SJSA1 (cell line): ENCODE measurements at places on chromosomes 7 and 10. TPM values are rescaled to one million over a fixed set of nuclear protein-coding genes. Genes with fewer than 3 reads are reported as not detected.

- H3K4me3 ChIP-seq, result no peak overlapping the region
- H3K27ac ChIP-seq, result 0 out of 2 replicates have a peak overlapping the region, but pooled peaks have one; percentile 5
- H3K36me3 ChIP-seq, result peaks cover 28% of the 10 kb centered on the region
- peaks cover 37% of the 10 kb centered on the region for H3K4me1 ChIP-seq
- H3K27me3 ChIP-seq, result no peaks in the 10 kb centered on the region
These were observed 28.9 kb downstream of the BAG3 start for GRCh38 chr10:119680050-119680449.

DNA sequence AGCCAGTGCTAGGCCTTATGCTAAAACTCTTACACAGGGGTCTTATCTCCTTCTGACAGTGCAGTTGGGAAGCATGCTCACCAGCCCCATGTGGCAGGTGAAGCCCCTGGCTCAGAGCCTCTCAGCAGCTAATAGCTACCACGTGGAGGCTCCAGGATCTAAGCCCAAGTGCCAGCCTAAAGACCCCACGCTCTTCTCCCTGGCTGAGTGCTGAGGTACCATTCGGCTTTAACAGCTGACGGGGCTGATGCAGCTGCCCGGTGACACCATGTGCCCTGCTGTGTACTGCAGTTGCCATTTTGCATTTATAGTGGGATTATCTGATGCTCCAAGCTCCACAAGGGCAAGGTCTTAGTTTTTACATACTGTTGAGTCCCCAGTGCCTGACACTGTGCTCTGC lies 515.7 kb upstream of the GALNT17 start:
- no peak for DNase-seq
- H3K27me3 ChIP-seq, result no peaks in the 10 kb centered on the region
- H3K4me3 ChIP-seq, result no peak overlapping the region
- no peaks in the 10 kb centered on the region for H3K36me3 ChIP-seq

DNA sequence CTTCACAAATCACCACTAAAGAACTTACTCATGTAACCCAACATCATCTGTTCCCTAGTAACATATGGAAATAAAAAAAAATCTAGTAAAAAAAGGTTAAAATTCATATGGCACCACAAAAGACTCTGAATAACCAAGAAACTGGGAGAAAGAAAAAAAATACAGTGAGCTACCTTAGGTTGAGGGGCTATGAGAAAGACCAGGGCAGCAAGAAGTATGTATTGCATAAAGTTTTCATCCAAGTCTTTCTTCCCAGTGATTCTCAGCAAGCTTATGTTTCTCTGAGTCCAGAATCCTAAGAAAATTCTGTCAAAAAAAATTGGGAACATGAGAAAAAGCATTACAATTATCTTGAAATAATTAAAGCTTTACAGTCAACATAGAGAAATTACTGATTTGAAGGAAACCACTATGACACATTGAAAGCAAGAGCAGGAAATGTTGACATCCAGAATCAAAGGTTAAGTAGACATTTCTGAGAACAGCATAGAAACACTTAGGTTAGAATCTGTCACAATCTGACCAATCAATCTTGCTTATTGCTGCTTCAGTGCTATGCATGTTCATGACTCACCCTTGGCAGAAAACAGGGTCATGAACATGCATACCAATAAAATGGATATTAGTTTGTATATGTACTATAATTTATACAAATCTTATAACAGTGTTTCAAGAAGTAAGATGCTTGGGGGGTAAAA lies 494.0 kb upstream of the POT1 start:
- H3K27ac ChIP-seq, result no peak overlapping the region
- no peaks in the 10 kb centered on the region for H3K27me3 ChIP-seq
- no peaks in the 10 kb centered on the region for H3K36me3 ChIP-seq
- no peak overlapping the region for H3K4me3 ChIP-seq
- no peak for DNase-seq
- no peaks in the 10 kb centered on the region for H3K4me1 ChIP-seq

The EMX2 gene
- total RNA-seq, result 0.21 TPM in 1 of 2 replicates, not detected in the other

- no peak overlapping the region for H3K4me3 ChIP-seq
- DNase-seq, result no peak
- no peaks in the 10 kb centered on the region for H3K36me3 ChIP-seq
- H3K27ac ChIP-seq, result no peak overlapping the region
- no peaks in the 10 kb centered on the region for H3K4me1 ChIP-seq
These were observed 28.0 kb upstream of the GNAI1 start for GRCh38 chr7:80106498-80107113.

DNA sequence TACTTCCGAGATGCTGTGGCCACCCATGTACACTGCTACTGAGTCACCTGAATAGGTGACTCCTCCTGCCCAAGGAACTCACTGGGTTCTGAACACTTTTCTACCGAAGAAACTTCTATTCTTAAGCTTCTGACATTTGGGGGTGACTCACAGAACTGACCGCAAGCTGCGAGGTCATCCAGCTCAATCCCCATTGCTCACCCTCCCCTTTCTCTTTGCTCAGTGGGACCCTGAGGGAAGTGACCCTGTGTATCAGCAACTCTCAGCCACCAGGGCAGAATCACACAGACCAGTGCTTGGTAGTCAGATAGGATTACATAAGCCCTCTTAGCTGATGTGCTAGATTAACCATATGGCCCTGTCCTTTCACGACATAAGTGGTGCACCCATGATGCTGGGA lies 46.3 kb downstream of the INSYN2A start:
- peak overlapping the region; percentile 85 for H3K27ac ChIP-seq
- H3K4me3 ChIP-seq, result no peak overlapping the region
- peaks cover 61% of the 10 kb centered on the region for H3K4me1 ChIP-seq
- no peaks in the 10 kb centered on the region for H3K36me3 ChIP-seq

DNA sequence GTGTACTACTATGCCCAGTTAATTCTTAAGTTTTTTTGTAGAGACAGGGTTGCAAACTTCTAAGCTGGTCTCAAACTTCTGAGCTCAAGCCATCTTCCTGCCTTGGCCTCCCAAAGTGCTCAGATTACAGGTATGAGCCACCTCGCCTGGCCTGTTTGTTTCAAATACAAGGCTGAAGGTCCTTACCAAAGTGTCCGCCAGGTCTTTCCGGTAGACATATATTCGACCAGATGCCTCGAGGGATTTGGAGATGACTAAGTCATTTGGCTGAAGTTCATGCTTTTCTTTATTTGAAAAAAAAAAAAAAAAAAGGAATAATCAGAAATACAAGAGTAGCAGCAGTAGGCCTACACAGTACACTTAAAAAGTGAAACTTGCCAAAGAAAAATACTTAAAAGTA lies 204.5 kb upstream of the CDCA7L start:
- H3K36me3 ChIP-seq, result no peaks in the 10 kb centered on the region
- no peak overlapping the region for H3K27ac ChIP-seq
- peaks cover 6% of the 10 kb centered on the region for H3K27me3 ChIP-seq
- H3K4me1 ChIP-seq, result no peaks in the 10 kb centered on the region
- no peak overlapping the region for H3K4me3 ChIP-seq
